H4 (cell line): ENCODE measurements at places on chromosomes 6 and 20. TPM values are rescaled to one million over a fixed set of nuclear protein-coding genes. Genes with fewer than 3 reads are reported as not detected.

Gene CFB
- total RNA-seq: 1.5 and 4.3 TPM in 2 replicates

DNA sequence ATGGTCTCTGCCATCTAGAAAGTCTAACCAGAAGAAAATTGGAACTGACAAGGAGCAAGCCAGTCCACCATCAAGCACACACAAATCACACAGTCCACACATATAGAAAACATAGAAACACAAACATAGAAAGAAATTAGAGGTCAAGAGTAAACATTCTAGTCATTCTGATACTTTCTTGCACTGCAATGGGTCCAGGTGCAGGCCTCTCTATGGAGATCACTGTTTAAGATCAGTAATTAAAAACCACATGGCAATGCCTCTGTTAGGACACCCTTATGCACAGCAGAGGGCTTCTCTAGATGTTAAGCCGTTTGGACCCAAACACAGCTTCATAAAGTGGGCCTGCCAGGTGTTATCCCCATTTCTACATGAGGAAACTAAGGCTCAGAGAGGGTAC lies 42.8 kb upstream of the SLC22A23 start:
- no peak for DNase-seq

GRCh38 chr6:112307707-112308106 lies 39.4 kb upstream of the RFPL4B start:
- no peak for DNase-seq

- DNase-seq: no peak
Observed at GRCh38 chr6:135701426-135701825, 150.1 kb upstream of the PDE7B start.
